ENCODE measurements at places on chromosomes 4 and X.

DNA sequence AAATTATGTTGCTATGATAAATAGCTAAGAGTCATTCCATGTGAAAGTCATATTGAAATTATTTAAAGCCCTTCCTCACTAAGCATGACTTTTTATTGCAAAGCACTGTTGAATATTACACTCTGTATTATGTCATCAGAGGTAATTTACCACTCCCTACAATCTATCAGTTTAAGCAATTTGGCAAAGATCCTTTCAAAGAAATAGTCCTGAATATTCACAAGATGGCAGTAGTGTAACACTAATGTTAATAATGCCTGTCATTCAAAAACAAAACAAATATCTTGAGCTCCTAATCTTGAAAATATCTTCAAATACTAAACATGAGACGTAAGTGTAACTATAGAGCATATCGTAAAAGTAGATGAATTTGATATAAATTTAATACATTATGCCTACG, 208.6 kb upstream of the TECRL start:
- no peak overlapping the region for H3K4me3 ChIP-seq
- no peaks in the 10 kb centered on the region for H3K4me1 ChIP-seq
- DNase-seq, result no peak
- no peaks in the 10 kb centered on the region for H3K36me3 ChIP-seq
- H3K27ac ChIP-seq, result no peak overlapping the region

DNA sequence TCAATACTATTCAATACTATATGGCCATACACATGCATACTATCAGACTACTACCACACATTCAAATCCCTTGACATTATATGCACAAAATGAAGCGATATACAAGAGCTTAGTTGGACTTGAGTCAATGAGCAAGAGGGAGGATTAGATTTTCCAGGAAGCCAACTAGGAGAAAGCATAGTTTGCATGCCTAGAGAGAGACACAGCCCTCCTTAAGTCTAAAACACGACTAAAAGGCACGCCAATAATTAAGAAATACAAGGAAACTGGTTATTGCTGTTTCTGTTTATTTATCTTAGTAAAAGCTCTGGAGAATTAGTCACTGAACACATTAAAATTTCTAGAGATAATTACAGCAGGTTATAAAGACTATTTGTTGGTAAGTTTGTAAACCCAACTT, 21.8 kb downstream of the MBNL3 start:
- DNase-seq, result no peak
- no peaks in the 10 kb centered on the region for H3K27me3 ChIP-seq
- H3K4me3 ChIP-seq, result no peak overlapping the region
- H3K27ac ChIP-seq, result no peak overlapping the region
- no peaks in the 10 kb centered on the region for H3K4me1 ChIP-seq
- no peaks in the 10 kb centered on the region for H3K36me3 ChIP-seq

DNA sequence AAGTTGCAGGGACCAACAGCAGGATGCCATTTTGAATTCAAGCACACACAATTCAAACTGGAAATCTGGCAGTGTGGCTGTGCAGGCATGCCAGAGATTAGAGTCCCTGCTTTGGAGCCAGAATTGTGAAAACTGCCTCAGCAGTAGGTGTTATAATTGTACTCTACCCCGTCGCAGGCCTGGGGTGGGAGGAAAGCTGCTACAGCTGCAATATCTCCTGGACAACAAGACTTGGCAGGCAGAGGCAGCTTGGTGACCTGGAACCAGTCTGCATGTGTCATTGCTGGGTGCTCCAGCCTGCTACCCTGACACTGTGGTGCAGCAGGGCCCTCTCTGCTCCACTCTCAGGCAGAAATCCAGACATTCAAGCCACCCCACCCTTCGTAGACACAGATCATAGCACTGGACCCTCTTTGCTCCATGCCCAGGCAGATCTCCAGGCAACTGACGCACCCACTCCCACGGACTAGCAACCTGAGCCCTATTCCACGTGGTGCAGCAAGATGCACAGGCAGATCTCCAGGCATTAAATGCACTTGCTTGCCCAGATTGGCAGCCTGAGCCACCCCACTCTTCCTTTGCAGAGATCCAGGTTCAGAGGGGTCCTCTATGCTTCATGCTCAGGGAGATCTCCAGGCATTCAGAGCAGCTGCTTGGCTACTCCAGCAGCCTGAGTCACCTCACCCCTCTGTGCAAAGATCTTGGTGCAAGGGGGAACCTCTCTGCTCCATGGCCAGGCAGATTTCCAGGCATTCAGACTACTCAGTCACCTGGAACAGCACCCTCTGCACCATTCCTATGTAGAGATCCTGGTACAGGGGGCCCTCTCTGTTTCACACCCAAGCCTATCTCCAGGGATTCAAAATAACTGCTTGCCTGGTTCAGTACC, 140.5 kb downstream of the LRBA start:
- H3K27me3 ChIP-seq, result no peaks in the 10 kb centered on the region
- H3K36me3 ChIP-seq, result peaks cover 43% of the 10 kb centered on the region
- no peak overlapping the region for H3K4me3 ChIP-seq
- no peak for DNase-seq
- no peak overlapping the region for H3K27ac ChIP-seq

DNA sequence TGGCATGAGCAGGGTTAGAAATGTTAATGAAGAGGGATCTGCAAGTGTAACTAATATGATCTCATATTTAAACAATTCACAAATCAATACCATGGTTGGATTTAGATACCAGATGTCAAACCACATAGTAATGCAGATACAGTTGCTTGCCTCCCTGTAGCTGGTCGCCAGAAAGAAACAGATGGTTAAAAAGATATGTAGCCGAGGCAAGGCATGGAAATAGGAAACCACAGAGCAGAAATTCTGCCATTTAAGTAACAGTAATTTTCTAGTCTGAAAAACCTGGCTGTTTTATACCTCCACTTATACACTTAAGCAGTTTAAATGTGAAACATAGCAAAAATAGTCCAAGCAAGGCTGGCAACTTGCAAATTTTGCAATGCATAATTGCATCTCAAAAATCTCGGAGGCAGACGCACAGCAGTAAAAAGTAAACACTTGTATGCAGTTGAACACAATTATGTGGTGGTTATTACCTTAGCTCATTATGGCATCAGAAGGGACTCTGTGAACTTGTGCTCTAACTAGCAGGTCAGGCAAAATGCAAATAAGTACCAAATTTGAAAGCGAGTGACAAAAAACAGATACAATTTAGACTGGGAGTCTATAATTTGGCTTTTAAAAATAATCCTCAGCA, 126.8 kb downstream of the NAA11 start:
- no peak for DNase-seq
- H3K27me3 ChIP-seq, result no peaks in the 10 kb centered on the region
- no peak overlapping the region for H3K4me3 ChIP-seq
- no peaks in the 10 kb centered on the region for H3K36me3 ChIP-seq
- no peak overlapping the region for H3K27ac ChIP-seq

DNA sequence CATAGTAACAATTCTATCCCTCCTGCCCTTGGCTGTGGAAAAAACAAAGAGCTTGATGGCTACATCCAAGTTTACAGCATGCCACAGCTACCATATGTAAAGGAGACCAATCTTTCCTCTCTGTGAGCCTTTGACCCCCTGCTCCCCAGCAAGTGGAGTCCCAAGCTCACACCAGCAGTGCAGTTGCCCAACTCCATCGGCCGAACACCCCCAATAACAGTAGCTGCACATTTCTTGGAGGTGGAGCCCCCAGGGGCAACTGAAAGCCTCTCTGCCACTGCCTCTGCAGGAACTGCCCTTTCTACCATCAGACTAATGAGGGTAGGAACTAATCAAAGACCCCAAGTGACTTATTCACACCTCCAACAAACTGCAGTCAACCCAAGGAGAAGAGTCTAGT, 81.0 kb upstream of the TCEAL2 start:
- no peak for DNase-seq
- H3K4me1 ChIP-seq, result no peaks in the 10 kb centered on the region
- H3K27ac ChIP-seq, result no peak overlapping the region
- H3K4me3 ChIP-seq, result no peak overlapping the region
- no peaks in the 10 kb centered on the region for H3K36me3 ChIP-seq
- no peaks in the 10 kb centered on the region for H3K27me3 ChIP-seq

GRCh38 chrX:98029861-98030260, 1146.2 kb downstream of the RPA4 start:
- H3K27me3 ChIP-seq, result no peaks in the 10 kb centered on the region
- H3K36me3 ChIP-seq, result no peaks in the 10 kb centered on the region
- no peaks in the 10 kb centered on the region for H3K4me1 ChIP-seq
- H3K4me3 ChIP-seq, result no peak overlapping the region
- H3K27ac ChIP-seq, result no peak overlapping the region
- no peak for DNase-seq

GRCh38 chr4:93061826-93062225, 758.1 kb downstream of the GRID2 start:
- H3K4me3 ChIP-seq, result no peak overlapping the region
- no peaks in the 10 kb centered on the region for H3K4me1 ChIP-seq
- no peak overlapping the region for H3K27ac ChIP-seq
- H3K36me3 ChIP-seq, result no peaks in the 10 kb centered on the region

DNA sequence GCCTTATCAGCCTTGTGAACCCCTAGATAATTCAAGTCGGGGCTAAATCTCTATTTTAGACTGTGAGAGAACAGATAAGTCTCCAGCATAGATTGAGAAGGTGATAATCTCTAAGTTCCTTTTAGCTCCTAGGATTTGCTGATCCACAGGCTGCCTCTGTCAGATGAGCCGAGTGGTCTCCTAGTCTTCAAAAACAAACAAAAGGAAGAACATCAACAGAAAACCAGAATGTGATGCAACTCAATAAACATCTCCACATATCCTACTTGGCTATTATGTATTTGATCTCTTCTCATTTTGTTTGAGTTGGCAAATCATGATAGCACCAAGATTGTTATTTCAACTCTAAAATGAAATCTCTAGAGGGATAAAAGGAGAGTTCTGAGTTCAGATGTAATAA, 88.4 kb upstream of the SLC7A11 start:
- H3K4me3 ChIP-seq, result no peak overlapping the region
- DNase-seq, result no peak
- H3K36me3 ChIP-seq, result no peaks in the 10 kb centered on the region
- no peaks in the 10 kb centered on the region for H3K4me1 ChIP-seq

GRCh38 chr4:76883147-76883546, 14.8 kb downstream of the SOWAHB start:
- DNase-seq, result no peak
- H3K4me1 ChIP-seq, result no peaks in the 10 kb centered on the region
- no peaks in the 10 kb centered on the region for H3K36me3 ChIP-seq
- peaks cover 12% of the 10 kb centered on the region for H3K27me3 ChIP-seq
- H3K4me3 ChIP-seq, result no peak overlapping the region

- DNase-seq, result peak; percentile 31
- peaks cover 3% of the 10 kb centered on the region for H3K36me3 ChIP-seq
- H3K27ac ChIP-seq, result no peak overlapping the region
- H3K4me1 ChIP-seq, result peaks cover 54% of the 10 kb centered on the region
- peak overlapping the region; percentile 77 for H3K4me3 ChIP-seq
- no peaks in the 10 kb centered on the region for H3K27me3 ChIP-seq
These were observed 393 bp downstream of the SH3KBP1 start for GRCh38 chrX:19886883-19887531.

DNA sequence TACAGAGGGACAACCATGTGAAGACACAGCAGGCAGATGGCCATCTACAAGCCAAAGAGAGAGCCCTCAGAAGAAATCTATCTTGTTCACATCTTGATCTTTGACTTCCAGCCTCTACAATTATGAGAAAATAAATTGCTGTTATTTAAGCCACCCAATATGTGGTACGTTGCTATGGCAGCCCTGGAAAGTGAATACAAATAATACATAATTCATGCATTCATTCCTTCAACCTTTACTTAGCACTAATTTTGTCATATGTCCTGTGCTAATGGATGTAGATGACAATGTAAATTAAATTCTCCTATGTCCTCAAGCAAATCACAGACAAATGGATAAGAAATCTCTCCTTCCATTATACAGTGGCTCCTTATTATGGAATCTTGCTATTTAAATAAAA, 361.6 kb downstream of the PACRGL start:
- no peak overlapping the region for H3K4me3 ChIP-seq
- no peaks in the 10 kb centered on the region for H3K27me3 ChIP-seq

- H3K36me3 ChIP-seq, result peaks cover 8% of the 10 kb centered on the region
- peak overlapping the region; percentile 84 for H3K27ac ChIP-seq
- peaks cover 42% of the 10 kb centered on the region for H3K27me3 ChIP-seq
- peaks cover 39% of the 10 kb centered on the region for H3K4me1 ChIP-seq
These were observed 871 bp upstream of the HPGD start for GRCh38 chr4:174523025-174523693.

DNA sequence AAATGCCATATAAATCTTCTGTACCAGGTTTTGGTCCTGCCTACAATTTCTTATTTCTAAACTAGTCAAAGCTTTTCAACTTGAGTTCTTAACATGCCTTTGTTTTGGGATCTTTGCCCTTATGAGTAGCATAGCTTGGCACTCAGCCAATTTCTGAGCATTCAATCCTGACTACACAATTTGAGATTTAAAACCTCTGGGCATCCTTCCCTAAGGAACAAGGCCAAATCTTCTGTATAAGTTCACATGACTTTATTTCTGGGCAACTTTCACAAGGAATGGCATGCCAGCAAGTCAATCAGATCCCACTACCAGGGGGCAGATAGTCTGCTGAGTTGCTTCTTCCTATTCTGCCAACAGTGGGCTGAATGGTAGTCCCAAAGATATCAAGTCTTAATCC, 254.2 kb downstream of the ADAMTS3 start:
- H3K27ac ChIP-seq, result no peak overlapping the region
- no peaks in the 10 kb centered on the region for H3K36me3 ChIP-seq
- DNase-seq, result no peak

DNA sequence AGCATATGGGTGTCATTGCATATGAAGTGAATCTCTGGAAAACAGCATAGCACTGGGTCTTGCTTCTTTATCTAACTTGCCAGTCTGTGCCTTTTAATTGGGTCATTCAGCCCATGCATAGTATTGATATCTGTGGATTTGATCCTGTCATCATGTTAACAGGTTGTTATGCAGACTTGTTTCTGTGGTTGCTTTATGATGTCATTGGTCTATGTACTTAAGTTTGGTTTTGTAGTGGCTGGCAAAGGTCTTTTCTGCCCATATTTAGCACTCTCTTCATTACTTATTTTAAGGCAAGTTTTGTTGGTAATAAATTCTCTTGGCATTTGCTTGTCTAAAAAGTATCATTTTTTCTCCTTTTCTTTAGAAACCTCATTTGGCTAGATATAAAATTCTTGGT, 221.1 kb upstream of the ITM2A start:
- H3K4me1 ChIP-seq, result no peaks in the 10 kb centered on the region
- no peak overlapping the region for H3K27ac ChIP-seq
- no peak for DNase-seq
- no peak overlapping the region for H3K4me3 ChIP-seq
- H3K36me3 ChIP-seq, result no peaks in the 10 kb centered on the region

- peaks cover 4% of the 10 kb centered on the region for H3K27me3 ChIP-seq
- DNase-seq, result peak; percentile 54
- no peak overlapping the region for H3K27ac ChIP-seq
- H3K36me3 ChIP-seq, result no peaks in the 10 kb centered on the region
- no peak overlapping the region for H3K4me3 ChIP-seq
These were observed 47.8 kb upstream of the HSD17B10 start for GRCh38 chrX:53481816-53482465.

- DNase-seq, result no peak
- H3K4me1 ChIP-seq, result no peaks in the 10 kb centered on the region
- H3K36me3 ChIP-seq, result no peaks in the 10 kb centered on the region
- H3K27ac ChIP-seq, result no peak overlapping the region
- H3K27me3 ChIP-seq, result peaks cover 2% of the 10 kb centered on the region
- H3K4me3 ChIP-seq, result no peak overlapping the region
These were observed 101.8 kb upstream of the GUCY1A1 start for GRCh38 chr4:155564880-155565279.

GRCh38 chrX:68711845-68712244, 64.4 kb downstream of the STARD8 start:
- no peaks in the 10 kb centered on the region for H3K36me3 ChIP-seq
- H3K4me1 ChIP-seq, result no peaks in the 10 kb centered on the region
- no peak overlapping the region for H3K4me3 ChIP-seq
- no peaks in the 10 kb centered on the region for H3K27me3 ChIP-seq
- DNase-seq, result no peak
- no peak overlapping the region for H3K27ac ChIP-seq

Data from activated CD4-positive, alpha-beta memory T cell treated with anti-CD3 and anti-CD28 coated beads, Interleukin-2, amount 10 ng/mL, durations not matched to agents 7 days and 5 days (primary cell).